ENCODE measurements at places on chromosomes 5 and 9.

DNA sequence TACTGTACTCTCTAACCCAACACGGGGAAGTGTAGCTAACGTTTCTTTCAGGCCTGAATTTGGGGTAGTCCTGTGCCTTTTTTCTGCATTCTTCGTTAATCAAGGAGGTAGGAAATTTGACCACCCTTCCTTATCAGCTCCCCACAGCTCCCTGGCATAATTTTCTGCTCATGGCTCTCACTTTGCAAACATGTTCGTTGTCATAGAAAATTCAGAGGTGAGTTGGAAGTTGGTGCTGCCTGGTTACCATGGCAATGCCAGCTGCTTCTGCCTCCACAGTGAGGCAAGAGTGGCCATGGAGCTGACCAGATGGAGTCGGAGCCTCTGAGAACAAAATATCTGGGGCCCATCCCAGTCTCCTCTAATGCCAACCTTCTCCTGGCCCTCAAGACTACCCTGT lies 116.6 kb upstream of the BOD1 start:
- DNase-seq, result no peak

DNA sequence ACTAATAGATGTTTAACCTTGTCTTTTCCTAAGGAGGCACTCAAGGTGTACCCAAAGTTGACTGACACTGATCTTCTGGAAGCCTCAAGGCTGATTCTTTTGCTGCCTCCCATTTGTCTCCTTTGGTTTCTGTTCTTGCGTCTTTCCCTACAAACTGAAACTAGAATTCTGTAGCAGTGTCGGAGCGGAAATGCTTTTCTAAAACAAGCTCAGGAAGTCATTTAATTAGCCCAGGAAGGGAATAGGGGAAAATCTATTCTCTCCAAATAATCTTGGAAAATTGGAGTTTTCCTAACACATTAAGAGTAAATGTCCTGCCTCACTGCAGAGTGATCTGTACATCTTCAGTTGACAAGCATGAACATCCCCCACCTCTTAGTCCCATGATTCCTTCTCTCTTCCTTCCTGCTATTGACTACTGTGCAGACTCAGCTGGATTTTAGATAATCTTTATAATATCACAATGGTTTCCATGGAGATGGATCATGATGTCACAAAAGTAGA lies 182.7 kb downstream of the NR3C1 start:
- no peak for DNase-seq

GRCh38 chr5:170361616-170362015 lies 27.6 kb downstream of the KCNMB1 start:
- DNase-seq, result no peak

DNA sequence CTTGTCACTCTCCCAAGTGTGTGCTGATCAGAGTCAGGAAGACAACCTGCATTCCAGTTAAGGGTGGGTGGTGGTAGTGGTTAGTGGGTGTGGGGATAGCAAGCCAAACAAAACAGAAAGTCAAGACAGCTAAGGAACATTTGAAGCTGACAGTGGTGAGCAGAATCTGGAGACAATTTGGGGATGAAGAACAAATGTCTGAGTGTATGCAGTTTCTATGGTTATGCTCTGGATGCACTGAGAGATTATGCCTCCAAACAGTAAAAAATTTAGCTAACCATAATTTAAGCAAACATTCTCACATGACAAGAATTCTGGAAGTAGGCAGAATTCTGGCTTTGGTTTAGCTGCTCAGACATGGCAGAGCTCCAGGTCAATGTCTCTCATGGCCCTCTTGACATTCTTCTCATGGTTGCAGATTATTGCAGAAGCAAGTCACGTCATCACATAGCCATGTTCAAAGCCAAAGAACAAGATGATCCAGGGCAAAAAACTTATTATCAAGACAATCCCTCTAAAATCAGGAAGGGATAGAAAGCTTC lies 148.7 kb downstream of the LURAP1L start:
- DNase-seq, result peak; percentile 85

- no peak for DNase-seq
Measured at GRCh38 chr9:99549441-99549840, 272.2 kb upstream of the NR4A3 start.

- no peak for DNase-seq
Measured at GRCh38 chr5:38621840-38622437, 65.5 kb upstream of the LIFR start.
